GM13977 (cell line): ENCODE measurements at places on chromosomes 6 and 20.

GRCh38 chr6:65799389-65799788, 92.4 kb upstream of the EYS start:
- no peak for DNase-seq

DNA sequence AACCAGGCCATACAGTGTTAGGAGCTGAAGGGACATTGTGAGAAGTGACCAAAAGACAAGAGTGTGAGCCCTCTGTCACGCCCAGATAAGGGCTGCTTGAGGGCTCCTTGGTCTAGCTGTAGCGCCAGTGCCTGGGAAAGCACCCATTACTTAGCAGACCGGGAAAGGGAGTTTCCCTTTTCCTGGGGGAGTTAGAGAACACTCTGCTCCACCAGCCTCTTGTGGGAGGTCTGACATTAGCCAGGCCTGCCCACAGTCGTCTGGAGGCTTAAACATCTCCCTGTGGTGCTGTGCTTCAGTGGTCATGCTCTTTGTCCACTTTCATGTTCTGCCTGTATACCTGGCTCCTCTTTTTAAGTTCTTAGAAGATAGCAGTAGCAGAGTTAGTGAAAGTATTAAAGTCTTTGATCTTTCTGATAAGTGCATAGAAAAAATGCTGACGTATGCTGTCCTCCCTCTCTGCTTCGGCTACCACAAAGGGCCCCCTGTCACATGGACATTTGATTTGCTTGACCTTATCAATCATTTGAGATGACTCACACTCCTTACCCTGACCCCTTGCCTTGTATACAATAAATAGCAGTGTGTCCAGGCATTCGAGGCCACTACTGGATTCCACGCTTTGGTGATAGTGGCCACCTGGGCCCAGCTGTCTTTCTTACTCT, 201.5 kb upstream of the ECI2 start:
- DNase-seq, result no peak

DNA sequence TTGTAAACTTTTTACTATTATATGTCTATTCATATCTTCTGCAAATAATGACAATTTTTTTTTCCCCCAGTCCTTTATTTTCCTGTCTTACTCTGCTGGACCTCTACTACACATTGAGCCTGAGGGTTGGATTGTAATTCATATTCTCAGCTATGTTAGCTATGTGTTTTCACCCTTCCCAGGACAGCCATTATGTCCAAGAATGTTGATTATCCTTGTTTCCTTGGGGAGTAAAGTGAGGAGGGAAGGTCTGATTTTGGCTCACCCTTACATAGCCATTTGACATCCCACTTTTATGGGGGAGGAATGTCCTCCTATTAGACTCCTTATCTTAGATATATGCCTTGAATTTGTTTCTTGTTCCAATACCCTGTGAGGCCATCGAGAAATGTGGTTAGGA, 17.6 kb upstream of the TBC1D32 start:
- DNase-seq, result no peak

- no peak for DNase-seq
Measured at GRCh38 chr20:15523400-15523799, 1049.8 kb downstream of the KIF16B start.
